GOT3 (cell line): ENCODE measurements at places on chromosomes 16 and 17.

DNA sequence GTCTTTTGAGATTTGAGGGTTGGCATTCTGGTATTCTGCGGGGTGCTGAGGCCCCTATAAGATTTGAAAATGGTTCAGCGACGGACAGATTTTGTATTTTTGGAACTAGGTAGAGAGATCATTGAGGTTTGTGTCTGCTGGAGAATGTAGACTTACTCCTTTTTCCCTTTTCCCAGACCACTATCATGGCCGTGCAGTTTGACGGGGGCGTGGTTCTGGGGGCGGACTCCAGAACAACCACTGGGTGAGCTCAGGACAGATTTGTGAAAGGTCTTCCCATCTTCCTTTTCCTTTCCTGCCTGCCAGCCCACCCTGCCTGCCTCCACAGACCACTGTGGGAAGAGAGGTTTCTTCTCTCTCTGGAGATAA, 572 bp downstream of the PSMB6 start:
- no peak for DNase-seq

- DNase-seq = no peak
Measured at GRCh38 chr17:41538565-41538991, 10.5 kb upstream of the KRT19 start.

- DNase-seq = no peak
Measured at GRCh38 chr17:75060434-75061054, 13.5 kb downstream of the KCTD2 start.

DNA sequence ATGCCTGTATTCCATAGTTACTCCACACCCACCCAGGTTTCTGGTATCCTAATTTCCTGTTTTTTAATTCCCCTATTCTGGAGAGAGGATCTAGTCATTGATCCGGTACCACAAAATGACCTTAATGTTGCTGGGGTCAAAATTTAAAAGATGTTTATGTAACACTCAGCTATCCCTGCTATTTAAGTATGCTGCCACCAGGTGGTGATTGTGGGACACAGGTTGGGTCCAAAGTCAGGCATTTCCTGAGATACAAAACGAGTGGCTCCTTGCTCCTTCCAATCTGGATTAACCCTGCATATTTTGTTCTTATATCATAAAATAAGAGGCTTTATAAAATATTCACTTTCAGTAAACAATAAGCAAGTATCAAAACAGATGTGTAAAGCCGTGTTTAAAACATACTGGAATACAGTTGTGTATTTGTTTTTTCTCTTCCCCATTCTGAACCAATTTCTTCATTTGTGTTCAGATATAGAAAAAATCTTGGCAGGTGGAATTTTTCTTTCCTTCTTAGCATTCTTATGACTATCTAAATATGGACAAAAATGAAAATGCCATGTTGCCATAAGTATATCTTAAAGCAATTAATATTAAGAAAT, 16.3 kb downstream of the HS3ST4 start:
- DNase-seq = no peak

DNA sequence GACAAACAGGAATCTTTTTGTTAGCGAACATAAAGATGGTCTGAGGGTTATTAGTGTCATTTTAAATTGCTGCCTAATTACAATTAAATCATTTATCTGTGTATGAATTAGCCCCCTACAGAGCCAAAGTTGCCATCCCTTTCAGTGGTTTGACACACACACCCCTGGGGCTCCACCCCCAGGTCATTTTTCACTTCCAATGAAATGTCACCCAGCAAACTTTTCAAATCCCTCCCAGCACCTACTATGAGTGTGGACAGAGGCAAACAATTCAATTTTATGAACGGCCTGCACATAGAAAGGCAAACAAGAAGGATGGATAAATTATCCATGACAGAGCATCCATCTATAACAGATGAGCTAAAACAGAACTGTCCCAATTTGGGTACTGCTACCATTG, 2.4 kb downstream of the MYH10 start:
- DNase-seq = no peak

DNA sequence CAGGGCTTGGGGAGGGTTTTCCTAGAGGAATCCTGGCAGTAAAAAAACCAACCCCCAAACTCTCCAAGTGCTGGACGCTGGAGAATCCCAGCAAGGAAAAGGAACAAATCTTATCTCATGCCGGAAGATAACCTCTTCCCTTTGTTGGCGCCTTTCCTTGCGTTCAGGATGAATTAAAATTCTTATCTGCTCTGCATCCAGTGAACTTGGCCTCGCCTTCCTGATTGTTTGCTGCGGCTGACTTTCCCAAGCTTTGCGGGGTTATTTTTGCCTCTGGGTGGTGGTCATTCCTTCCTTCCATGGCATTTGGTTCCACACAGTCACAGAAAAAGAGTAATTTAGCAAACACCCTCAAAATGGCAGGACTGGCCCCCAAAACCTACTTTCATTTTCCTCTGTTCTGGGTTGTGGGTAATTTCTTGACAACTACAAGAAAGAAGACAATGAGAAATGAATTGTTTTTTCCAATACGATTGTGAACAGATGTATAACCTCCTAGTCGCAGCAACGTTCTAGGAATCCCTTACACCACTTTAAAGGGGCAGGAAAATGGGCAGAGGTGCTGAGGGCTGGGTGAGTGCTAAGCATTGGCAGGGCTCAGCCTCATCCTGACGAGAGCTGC, 77.8 kb downstream of the MRC2 start:
- DNase-seq = no peak

DNA sequence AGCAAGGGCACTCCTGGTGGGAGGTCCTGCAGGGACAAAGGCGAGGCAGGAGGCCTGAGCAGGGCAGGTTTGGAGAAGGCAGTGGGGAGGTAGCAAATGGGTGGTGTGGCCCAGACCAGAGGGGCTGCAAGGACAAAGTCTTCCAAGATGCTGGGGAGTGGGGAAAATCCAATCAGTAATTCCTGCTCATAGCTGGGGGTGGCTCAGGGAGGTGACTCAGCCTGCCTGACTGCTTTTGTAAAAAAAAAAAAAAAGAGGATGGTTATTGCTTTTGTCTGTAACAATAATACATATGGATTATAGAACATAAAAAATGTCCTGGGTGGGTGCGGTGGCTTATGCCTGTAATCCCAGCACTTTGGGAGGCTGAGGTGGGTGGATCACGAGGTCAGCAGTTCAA, 5.2 kb downstream of the IL34 start:
- no peak for DNase-seq
